ENCODE measurements at places on chromosomes 12 and 14.

GRCh38 chr12:10505620-10506019 lies at the start of gene EIF2S3B:
Gene EIF2S3B, plus strand, starts transcription at chr12:10505890. Its CDS starts 13 bp downstream, at chr12:10505903.
- DNase-seq = no peak

- no peak for DNase-seq
Measured at GRCh38 chr14:65949711-65950516, 536.3 kb upstream of the CCDC196 start.

GRCh38 chr12:17928708-17929366 lies 161.2 kb downstream of the RERGL start:
- no peak for DNase-seq

DNA sequence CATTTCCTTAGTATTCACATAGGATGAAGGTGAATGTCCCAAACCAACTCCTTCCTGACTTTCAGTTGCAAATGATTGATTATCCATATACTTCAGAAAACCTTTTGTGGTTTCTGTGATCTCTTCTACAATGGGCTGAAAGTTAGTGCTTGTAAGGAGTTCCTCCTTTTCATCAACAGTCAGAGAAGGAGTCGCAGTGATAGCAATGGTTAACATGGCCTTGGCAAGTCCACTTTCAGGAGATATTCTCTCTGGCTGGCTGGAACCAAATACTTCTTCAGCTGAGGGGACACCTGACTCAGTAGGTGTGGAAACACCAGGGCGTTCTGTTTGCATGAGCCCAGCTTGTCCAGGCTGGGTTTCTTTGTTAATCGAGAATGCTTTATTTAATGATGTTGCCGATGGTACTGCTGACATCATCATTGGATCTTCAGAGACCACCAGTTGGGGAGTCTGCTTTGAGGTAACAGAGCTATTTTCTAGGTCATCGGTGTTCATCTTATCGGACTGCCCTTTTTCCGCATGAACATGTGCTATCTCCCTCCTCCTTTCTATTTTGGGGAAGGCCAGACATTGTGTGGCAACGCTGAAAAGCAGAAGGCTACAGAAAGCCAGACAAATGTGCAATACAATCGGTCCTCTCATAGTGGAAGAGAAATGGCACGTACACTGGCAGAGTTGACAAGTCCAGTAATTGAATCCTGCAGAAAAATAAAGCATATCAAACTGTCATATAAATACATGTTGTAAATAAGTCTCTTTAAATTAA lies 13.1 kb downstream of the ARMH4 start:
- no peak for DNase-seq

GRCh38 chr12:106901276-106901675 lies 54.4 kb upstream of the TMEM263 start:
- no peak for DNase-seq

GRCh38 chr14:65421201-65421981 lies 8.9 kb downstream of the FUT8 start:
- DNase-seq = no peak

DNA sequence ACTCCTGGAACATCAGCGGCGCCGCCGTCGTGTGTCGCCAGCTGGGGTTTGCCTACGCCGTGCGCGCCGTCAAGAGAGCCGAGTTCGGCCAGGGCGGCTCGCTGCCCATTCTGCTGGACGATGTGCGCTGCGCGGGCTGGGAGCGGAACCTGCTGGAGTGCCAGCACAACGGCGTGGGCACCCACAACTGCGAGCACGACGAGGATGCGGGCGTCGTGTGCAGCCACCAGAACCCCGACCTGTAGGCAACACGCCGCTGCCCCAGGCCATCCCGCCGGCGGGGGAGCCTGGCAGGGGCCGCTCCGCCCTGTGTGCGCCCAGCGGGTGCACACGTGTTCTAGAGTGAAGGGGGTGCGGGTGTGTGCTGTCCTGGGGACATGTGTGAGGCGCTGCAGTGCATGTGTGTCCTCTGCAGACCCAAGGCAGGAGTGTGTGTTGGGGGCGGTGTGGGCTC lies 8.7 kb upstream of the CYP46A1 start:
- DNase-seq = no peak

DNA sequence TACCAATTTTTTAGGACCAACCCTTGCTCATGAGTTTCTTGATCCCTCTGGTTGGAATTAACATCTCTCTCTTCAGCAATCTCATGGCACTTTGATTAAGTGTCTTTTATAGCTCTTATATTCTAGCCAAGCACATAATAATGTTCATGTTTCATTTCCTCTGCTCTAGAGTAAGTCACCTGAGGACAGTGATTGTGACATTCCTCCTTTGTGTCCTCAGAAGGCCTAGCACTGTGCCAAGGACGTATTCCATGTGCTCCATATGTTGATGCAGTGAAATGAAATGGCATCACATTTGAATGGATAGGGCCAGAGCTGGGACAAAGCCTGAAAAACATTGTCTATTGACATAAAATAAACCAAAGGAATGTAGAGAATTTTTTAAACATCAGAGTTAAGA lies 322.8 kb upstream of the PRICKLE1 start:
- DNase-seq = no peak

- DNase-seq = no peak
Measured at GRCh38 chr14:90467501-90467900, 70.7 kb downstream of the CALM1 start.

GRCh38 chr14:74614508-74615495 lies 2.8 kb upstream of the LTBP2 start:
- DNase-seq = no peak

GRCh38 chr14:41604721-41605531 lies 1.8 kb upstream of the LRFN5 start:
- no peak for DNase-seq

DNA sequence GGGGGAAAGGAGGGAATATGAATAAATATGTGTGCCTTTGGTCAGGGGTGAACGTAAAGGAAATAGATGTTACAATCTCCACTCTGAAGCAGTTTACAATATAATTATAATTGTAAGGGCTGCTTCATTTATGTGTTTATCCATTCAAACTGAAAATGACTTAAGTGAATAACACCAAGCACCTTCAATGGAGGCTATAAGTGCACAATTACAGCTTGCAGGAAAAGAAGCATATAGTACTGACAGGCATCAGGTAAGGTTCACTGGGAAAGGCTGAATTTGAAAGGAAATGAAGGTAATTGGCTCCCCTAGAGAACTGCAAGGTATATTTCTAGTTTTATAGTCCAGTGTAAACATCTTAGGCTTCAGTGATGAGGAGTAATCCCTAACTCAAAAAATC lies 192.7 kb downstream of the STXBP6 start:
- DNase-seq = no peak

- DNase-seq = no peak
Measured at GRCh38 chr12:76037130-76038103, 5.8 kb upstream of the PHLDA1 start.

GRCh38 chr12:63163541-63163940 lies 12.5 kb upstream of the AVPR1A start:
- DNase-seq = no peak

GRCh38 chr12:66733321-66733720 lies 54.4 kb upstream of the GRIP1 start:
- DNase-seq = no peak

DNA sequence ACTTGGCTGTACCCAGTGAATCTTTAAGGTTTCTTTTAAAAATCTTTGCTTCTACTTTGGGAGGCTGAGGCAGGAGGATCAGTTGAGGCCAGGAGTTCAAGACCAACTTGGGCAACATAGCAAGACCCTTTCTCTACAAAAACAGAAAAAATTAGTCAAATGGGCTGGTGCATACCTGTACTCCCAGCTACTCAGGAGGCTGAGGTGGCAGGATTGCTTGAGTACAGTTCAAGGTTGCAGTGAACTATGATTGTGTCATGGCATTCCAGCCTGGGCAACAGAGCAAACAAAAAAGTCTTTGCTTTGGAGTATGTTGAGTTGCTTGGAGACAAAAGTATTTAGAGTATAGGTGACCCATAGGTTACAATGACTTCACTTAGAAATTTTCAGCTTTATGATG lies 6.2 kb upstream of the DDX55 start:
- no peak for DNase-seq

DNA sequence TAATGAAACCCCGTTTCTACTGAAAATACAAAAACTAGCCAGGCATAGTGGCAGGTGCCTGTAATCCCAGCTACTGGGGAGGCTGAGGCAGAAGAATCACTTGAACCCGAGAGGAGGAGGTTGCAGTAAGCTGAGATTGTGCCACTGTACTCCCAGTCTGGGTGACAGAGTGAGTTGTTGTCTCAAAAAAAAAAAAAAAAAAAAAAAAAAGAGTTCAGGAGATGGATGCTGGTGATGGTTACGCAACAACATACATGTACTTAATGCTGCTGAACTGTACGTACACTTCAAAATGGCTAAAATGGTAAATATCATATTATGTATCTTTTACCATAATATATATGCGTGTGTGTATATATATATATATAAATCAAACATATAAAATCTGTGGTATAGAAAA lies 29.0 kb downstream of the ACTN1 start:
- DNase-seq = no peak

DNA sequence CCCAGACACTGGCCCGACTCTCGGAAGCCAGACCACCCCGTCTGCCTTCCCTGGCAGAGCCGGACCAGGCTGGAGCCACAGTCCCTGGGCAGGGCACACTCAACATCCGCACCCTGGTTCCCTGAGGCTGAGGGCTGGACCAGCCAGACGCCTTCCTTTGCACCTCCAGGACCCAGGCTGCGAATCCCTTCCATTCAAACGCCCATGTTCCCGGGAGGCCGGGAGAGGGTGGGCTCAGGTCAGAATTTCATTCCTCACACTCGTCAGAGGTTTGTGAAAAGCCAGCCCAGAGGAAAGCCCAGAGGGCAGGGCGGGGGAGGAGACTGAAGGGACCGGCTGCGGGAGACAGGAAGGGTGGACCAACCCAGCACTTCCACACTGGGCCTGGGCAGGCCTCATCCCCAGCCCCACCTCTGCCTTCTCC lies 58.7 kb downstream of the LRRC74A start:
- no peak for DNase-seq

DNA sequence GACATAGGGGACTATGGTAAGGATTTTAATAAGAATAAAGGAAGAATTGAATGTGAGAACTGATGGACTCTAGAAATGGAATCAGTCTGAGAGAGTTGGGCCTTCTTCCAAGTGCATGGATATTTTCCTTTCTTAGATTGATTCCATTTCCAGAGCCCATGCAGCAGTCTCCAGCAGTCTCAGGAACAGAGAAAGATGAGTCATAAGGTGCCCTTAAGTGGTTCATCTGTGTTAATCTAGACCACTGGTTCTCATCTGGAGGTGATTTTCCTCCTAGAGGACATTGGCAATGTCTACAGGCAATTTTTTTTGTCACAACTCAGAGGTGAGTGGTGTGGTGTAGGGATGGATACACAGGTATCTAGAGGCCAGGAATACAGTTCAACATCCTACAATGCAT lies 25.9 kb downstream of the TRIM9 start:
- DNase-seq = no peak

DNA sequence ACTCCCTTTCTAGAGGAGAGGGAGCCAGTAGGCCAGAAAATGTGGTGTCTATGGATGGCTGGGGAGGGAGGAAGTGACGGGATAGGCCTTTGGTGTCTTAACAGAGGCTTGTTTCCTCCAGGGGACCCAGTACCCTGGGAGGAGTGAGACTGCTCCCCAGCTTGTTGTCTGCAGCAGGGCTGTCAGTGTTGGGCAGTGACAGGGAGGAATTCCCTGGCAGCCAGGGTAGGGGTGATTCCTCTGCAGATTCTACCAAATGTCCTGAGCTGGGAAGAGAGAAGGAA lies 64.0 kb downstream of the GALNT16 start:
- DNase-seq = no peak

Measured in caudate nucleus (tissue), 63 donors.